ENCODE measurements at places on chromosomes 11 and 22.

DNA sequence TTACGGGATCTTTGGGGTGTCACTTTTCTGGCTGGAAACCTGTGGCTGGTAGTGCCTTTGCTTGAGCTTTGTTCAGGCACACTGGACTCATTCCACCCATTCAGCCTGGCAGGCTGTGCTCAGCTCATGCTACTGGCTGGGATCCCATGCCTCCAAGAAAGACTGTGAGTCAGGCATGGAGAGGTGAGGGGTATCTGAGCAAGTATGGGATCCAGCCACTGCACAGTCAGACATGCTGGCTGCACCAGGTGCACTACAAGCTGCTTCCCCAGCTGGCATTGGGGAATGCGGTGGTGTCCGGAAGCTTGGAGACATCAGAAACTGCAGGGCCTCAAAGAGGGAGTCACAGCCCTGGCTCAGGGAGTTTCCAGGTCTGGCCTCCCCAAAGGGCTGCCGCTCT is 12.0 kb upstream of the MED17 start:
- DNase-seq = no peak

- DNase-seq = no peak
Observed at GRCh38 chr22:40451210-40451609, 80.8 kb downstream of the SGSM3 start.

GRCh38 chr11:19728436-19728835 is 15.8 kb downstream of the NAV2 start:
- DNase-seq = no peak

- DNase-seq = no peak
Observed at GRCh38 chr11:15336021-15336420, 221.3 kb downstream of the INSC start.

- DNase-seq = no peak
Observed at GRCh38 chr11:20208622-20209111, 48.4 kb upstream of the DBX1 start.

GRCh38 chr22:27269751-27270543 is 531.6 kb downstream of the MN1 start:
- DNase-seq = no peak

GRCh38 chr11:34866375-34866774 is 49.8 kb downstream of the APIP start:
- DNase-seq = no peak

DNA sequence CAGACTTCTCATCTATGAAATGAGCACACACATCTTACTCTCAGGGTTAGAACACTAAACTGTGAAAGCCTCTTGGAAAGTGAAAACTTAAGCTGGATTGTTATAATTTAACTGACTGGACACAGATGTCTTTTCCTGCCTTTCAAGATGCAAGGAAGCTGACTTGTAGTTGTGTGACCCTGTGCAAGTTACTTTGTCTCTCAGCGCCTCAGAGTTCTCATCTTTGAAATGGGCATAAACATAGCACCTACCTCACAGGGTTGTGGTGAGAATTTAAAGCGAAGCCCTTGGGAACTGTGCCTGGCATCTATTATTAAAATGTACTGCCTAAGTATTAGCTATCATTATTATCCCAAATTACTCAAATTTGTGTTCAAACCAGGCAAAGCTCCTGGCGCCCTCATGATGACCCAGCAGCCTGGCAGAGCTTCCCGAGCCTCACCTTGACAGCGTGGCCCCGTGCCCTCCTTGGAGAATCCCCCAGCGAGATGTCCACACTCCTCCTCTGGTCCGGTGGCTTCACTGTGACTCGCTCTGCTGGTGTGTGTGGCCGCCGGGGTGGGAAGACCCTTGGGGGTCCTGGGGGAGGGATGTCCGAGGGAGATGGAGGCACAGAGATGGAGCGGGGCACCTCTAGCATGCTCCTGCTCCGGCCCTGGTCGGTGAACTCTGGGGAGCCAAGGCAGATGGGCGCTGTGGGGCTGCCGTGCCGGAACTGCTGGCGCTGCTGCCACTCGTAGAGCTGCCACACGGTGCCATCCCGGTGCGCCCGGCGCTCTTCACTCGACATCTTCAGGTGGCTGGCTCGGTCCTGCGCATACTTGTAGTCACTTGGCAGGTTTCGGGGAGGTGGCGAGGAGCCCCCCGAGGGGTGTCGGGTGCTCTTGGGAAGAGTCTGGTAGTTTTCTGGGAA is 78.2 kb downstream of the C11orf58 start:
- no peak for DNase-seq

- no peak for DNase-seq
Observed at GRCh38 chr11:66443602-66444001, 5.0 kb upstream of the MRPL11 start.

DNA sequence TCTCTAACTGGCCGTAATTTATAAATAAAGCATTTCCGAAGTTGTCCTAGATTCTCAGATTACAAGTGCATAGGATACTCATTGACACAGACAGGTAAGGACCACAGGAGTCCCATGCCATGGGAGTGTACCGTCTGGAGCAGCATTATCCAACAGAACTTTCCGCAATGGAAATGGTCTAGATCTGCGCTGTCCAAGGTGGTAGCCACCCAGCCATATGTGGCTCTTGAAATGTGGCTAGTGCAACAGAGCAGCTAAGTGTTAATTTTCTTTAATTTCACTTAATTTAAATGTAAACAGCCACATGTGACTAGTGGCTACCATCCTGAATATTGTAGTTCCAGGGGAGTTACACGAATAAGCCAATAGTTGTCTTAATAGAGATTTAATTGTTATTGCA is 71.3 kb downstream of the GALNT18 start:
- no peak for DNase-seq

DNA sequence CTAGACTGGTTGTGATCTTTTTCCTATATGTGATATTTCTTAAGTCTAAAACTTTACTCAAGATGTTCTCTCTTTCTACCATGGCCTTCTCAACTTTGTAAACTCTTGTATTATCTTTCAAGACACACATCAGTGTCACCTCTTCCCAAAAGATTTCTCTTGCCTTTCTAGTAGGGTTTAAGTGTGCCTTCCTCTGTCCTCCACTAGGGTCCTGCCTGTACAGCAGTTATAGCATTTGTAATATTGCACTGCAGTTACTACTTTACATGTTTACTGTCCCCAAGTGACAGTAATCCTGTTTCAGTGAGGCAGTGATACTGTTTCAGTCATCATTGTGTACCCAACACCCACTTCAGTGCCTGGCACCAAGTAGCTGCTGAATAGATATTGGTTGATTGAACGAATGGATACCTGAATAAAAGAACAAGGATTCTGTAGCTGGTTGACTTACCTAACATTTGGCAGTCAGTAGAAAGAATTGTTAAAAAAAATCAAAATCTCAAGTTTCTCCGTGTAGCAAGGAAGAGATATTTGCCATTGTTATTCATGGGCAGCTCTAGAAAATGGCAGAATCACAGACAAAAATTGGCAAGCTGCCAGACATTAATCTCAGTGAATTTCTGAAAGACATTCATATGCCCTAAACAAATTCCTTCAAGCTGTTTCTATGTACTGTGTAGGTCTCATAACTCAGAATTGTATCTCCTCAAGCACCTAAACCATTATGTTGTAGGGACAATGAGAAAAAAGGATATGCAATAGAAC is 79.4 kb downstream of the RBMXL2 start:
- no peak for DNase-seq

DNA sequence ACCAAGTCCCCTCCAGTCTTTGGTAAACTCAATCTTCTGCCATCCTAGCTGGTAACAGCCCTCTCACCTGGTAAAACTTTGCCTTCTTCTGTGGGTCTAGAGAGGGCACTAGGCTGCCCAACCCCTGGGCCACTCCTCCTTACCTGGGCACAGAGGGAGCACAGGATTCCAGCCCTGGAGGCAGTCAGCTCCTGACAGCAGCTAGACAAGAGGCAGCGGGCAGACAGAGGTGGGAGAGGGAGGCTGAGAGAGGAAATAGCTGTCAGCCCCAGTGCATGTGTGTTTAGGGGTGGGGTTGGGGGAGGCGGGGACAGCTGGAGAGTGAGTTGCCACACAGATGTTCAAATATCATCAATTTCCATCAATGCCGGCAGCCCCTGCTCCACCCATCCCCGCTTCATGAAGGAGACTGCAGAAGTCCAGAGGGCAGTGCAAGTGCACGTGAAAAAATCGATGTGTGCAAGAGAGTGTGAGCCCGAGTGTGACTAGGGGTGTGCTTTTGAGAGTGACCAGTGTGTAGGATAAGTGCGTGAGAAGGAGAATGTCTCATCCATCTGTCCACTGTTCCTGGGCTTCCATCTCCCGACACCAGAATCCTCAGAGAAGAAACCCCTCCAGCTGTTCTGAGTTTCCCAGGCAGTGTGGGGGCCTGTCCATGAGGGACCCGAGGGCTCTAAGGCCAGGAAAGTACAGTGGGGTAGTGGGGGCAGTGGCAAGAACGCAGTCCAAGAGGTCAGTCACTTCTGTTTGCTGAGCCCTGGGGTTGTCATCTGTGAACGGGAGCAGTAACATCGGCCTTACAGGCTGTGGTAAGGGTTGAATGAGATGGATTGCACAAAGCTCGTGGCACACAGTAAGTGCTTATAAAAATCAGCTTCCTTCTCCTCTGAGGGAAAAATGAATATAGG is at the start of gene PTGDR2:
TSS of gene PTGDR2 (minus strand) at position 225 of the 908 bp plus-strand sequence. CDS start 2,228 bp downstream, outside the sequence.
- no peak for DNase-seq

GRCh38 chr11:92865352-92865751 is 104.1 kb upstream of the MTNR1B start:
- no peak for DNase-seq

- DNase-seq = no peak
Observed at GRCh38 chr11:18697576-18697975, 1.0 kb upstream of the TMEM86A start.

GRCh38 chr11:67584205-67584880 is 731 bp downstream of the GSTP1 start:
- DNase-seq = peak; percentile 33

- no peak for DNase-seq
Observed at GRCh38 chr11:43936076-43936475, 6.4 kb upstream of the C11orf96 start.

- no peak for DNase-seq
Observed at GRCh38 chr11:23103416-23103815, 243.1 kb upstream of the CCDC179 start.

GRCh38 chr11:88105951-88106350 is 69.3 kb downstream of the RAB38 start:
- DNase-seq = no peak
